ENCODE measurements at places on chromosomes 1 and 21.
A peak's percentile ranks its signal among the peaks of the same experiment; 100 is the strongest.

- no peak for DNase-seq
- H3K27ac ChIP-seq = peak overlapping the region; percentile 100
- H3K36me3 ChIP-seq = peaks cover 20% of the 10 kb centered on the region
- H3K4me1 ChIP-seq = peaks cover 58% of the 10 kb centered on the region
Measured at GRCh38 chr1:27153549-27153886, 1.4 kb downstream of the SLC9A1 start.

GRCh38 chr1:39683591-39684312 lies 7.5 kb downstream of the HPCAL4 start:
- no peak overlapping the region for H3K27ac ChIP-seq
- H3K4me1 ChIP-seq = peaks cover 6% of the 10 kb centered on the region
- no peak for DNase-seq

- no peak overlapping the region for H3K27ac ChIP-seq
- no peaks in the 10 kb centered on the region for H3K4me1 ChIP-seq
- no peak overlapping the region for H3K4me3 ChIP-seq
- H3K36me3 ChIP-seq = no peaks in the 10 kb centered on the region
Measured at GRCh38 chr1:76059451-76059850, 15.1 kb upstream of the ST6GALNAC3 start.

- no peak overlapping the region for H3K4me3 ChIP-seq
- DNase-seq = no peak
- H3K27ac ChIP-seq = no peak overlapping the region
- H3K27me3 ChIP-seq = no peaks in the 10 kb centered on the region
- no peaks in the 10 kb centered on the region for H3K4me1 ChIP-seq
- no peaks in the 10 kb centered on the region for H3K36me3 ChIP-seq
Measured at GRCh38 chr1:93827633-93828366, 51.2 kb downstream of the DNTTIP2 start.

- DNase-seq = no peak
- H3K36me3 ChIP-seq = peaks cover 27% of the 10 kb centered on the region
- no peaks in the 10 kb centered on the region for H3K27me3 ChIP-seq
- H3K4me3 ChIP-seq = no peak overlapping the region
- peaks cover 25% of the 10 kb centered on the region for H3K4me1 ChIP-seq
- peak overlapping the region; percentile 73 for H3K27ac ChIP-seq
Measured at GRCh38 chr1:19892129-19892528, 9.9 kb downstream of the OTUD3 start.

GRCh38 chr1:68542586-68542985 lies 45.7 kb upstream of the DEPDC1 start:
- H3K27me3 ChIP-seq = no peaks in the 10 kb centered on the region
- H3K4me3 ChIP-seq = no peak overlapping the region
- no peaks in the 10 kb centered on the region for H3K4me1 ChIP-seq
- no peak overlapping the region for H3K27ac ChIP-seq
- no peaks in the 10 kb centered on the region for H3K36me3 ChIP-seq
